ENCODE measurements at places on chromosomes 12 and 14. TPM values are rescaled to one million over a fixed set of nuclear protein-coding genes. Genes with fewer than 3 reads are reported as not detected.
A peak's percentile ranks its signal among the peaks of the same experiment; 100 is the strongest.

GRCh38 chr14:87748558-87748957 lies 244.4 kb downstream of the GALC start:
- H3K27me3 ChIP-seq: no peaks in the 10 kb centered on the region
- no peaks in the 10 kb centered on the region for H3K4me1 ChIP-seq
- no peak for DNase-seq
- no peak overlapping the region for H3K27ac ChIP-seq
- H3K36me3 ChIP-seq: no peaks in the 10 kb centered on the region
- H3K4me3 ChIP-seq: no peak overlapping the region

CSRP2 gene
- total RNA-seq: 30.3 TPM

DNA sequence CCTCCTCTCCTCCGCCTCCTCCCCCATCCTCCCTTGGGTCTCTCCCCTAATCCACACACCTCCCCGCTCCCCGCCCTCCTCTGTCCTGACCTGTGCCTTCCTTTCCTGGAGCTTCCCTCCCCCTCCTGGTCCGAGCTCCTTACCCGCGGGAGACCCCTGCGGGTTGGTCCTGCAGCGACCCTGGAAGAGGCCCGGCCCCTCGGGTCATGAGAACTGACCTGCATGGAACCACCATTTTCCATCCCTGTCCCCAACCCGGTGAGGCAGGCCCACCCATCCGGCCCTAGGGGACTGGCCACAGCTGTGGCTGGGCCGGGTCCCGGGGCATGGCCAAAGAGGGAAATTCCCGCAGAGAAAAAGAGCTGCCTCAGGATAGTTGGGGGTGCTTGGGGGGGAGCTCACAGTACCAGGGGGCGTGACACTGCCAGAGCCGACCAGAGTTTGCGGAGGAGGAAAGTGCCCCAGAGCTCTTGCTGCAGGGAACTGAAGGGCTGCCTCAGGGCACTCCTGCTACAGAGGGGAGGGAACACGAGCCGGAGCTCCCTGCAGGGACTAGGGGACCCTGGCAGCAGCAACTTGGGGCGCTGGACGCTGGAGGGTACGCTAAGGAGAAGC lies 613 bp downstream of the ARHGEF40 start:
- peak overlapping the region; percentile 80 for H3K4me3 ChIP-seq
- no peaks in the 10 kb centered on the region for H3K27me3 ChIP-seq
- DNase-seq: peak; percentile 72
- H3K36me3 ChIP-seq: peaks cover 32% of the 10 kb centered on the region
- peak overlapping the region; percentile 86 for H3K27ac ChIP-seq

GRCh38 chr12:120932956-120933526 lies 28.9 kb upstream of the SPPL3 start:
- DNase-seq: peak; percentile 17
- no peaks in the 10 kb centered on the region for H3K4me1 ChIP-seq
- H3K27ac ChIP-seq: no peak overlapping the region
- H3K36me3 ChIP-seq: no peaks in the 10 kb centered on the region
- H3K4me3 ChIP-seq: no peak overlapping the region

DNA sequence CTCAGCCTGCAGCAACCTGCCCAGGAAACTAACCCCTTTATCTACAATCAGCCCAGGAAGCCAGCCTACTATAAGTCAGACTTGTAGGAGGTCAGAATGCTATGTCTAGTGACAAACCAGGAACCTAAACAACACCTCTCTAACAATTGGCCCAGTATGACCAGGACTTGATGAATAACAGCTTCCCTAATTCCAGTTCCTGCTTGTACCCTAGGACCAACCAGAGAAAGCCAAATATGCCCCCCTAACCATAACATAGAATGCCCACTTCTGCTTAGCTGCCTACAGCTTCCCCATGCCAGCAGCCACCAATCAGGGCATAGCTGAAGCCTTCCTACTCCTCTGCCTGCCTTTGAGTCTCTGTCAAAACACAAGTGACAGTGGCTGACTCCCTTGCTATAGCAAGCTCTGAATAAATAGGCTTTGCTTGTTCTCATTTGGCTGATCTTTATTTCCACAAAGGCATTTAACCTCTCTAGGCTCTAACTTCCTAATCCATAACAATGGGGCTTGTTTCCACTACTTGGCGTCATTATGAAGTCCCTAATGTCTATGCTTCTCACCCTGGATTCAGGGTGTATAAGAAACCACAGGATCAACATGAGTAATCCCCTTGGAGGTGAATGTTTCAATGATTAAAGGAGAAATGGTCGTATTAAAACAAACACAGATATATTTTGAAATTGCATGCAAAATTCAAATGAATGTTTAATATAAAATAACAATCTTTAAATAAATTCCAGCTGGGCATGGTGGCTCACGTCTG lies 220.2 kb downstream of the ANO6 start:
- no peak for DNase-seq
- H3K36me3 ChIP-seq: no peaks in the 10 kb centered on the region
- H3K4me3 ChIP-seq: no peak overlapping the region
- H3K4me1 ChIP-seq: peaks cover 4% of the 10 kb centered on the region
- H3K27me3 ChIP-seq: no peaks in the 10 kb centered on the region

GRCh38 chr12:60419986-60420385 lies 824.2 kb downstream of the SLC16A7 start:
- H3K27ac ChIP-seq: no peak overlapping the region
- H3K4me1 ChIP-seq: no peaks in the 10 kb centered on the region
- DNase-seq: no peak

DNA sequence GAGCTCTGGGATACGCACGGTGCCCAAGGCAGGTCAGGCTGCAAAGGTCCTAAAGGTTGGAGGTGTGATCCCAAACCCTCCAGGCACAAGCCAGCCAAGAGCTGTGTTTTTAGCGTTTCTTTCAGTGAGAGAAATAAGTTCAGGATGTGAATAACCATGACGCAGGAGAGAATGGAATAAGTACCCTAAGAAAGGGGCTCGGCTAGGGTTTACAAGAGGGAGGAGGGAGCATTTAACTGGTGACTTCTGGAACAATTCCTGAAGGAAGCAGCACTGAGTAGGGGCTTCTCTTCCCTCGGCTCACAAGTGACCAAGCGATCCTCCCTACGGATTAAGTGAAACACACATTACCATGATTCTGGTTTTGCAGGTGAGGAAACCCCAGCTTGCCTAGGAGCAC lies 29.4 kb downstream of the SSH1 start:
- no peaks in the 10 kb centered on the region for H3K27me3 ChIP-seq
- H3K36me3 ChIP-seq: peaks cover 3% of the 10 kb centered on the region
- no peak overlapping the region for H3K4me3 ChIP-seq
- no peak for DNase-seq
- H3K4me1 ChIP-seq: peaks cover 40% of the 10 kb centered on the region

DNA sequence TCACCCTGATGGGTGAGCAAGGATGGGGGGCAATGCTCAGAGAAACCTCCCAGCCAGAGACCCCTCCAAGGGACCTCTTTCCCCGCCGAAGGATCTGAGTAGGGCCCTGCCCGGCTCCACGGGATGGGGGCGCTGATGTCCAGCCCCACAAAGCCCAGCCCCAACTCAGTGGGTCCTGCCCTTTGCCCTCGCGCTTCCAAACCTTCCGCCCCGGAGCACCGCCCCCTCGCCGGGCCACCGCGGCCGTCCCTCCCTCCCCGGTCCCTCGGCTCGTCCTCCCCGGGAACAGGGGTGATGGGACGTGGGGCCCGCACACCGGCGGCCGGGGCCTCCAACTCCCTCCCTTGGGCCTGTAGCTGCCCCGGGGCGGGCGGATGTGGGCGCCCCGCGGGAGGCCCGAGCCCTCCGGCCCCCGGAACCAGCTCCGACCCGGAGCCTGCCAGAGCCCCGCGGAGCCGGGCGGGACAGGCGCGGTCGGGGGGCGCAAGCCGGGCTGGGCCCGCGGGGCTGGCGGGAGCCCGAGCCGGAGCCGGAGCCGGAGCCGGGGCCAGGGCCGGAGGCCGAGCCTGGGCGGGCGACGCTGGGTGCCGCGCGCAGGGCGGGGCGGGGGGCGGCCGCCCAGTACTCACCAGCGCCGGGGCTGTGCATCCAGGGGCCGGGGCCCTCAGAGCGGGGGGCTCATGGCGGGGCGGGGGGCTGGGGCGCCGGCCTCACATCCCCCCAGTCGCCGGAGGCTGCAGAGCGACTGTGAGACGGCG lies 386 bp downstream of the HDAC7 start:
- peak; percentile 82 for DNase-seq
- H3K4me3 ChIP-seq: peak overlapping the region; percentile 97
- H3K27ac ChIP-seq: peak overlapping the region; percentile 97
- H3K4me1 ChIP-seq: peaks cover 87% of the 10 kb centered on the region
- H3K27me3 ChIP-seq: no peaks in the 10 kb centered on the region
- H3K36me3 ChIP-seq: peaks cover 3% of the 10 kb centered on the region

VAMP1 gene
- 2.9 TPM for total RNA-seq

DNA sequence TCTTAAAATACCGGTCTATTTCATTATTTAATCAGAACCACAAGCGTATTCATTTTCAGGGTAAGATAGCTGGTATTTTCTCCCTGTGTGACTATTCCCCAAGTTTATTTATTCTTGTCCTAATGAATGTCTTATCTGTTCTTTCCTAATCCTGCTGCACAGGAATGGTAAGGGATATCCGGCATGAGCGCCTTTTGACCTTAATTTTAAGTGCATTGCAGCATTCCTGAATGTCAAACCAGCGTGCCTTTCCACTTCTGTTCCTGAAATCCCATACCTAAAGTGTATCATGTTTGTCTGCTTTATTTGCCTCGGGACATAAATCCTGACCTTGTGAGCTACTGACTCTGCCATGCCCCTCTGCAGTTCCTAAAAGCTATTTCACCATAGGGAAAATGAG lies 1713.2 kb upstream of the FLRT2 start:
- no peaks in the 10 kb centered on the region for H3K4me1 ChIP-seq
- H3K36me3 ChIP-seq: no peaks in the 10 kb centered on the region
- no peak for DNase-seq

PLEKHH1 gene
- 3.2 TPM for total RNA-seq

GRCh38 chr12:92062539-92063493 lies 82.8 kb downstream of the BTG1 start:
- no peak overlapping the region for H3K27ac ChIP-seq
- peaks cover 22% of the 10 kb centered on the region for H3K4me1 ChIP-seq

LALBA gene
- not detected for total RNA-seq

RILPL2 gene
- 2.6 TPM for total RNA-seq

DNA sequence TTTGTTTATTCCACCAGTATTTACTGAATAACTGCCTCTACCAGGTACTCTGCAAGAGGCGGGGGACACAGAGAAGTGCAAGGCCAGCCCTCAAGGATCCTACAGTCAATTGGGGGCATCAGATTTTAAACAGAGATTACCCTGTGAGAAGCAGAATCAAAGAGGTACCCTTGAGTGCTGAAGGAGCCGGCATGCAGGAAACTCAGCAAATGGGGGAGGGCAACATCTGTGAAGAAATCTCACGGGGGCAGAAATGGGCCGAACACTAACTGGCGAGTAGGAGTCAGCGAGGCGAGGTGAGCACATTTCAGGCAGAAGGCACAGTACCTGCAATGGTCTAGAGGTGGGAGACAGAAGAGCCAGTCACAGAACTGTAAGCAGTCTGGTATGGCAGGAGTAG lies 9.0 kb downstream of the GALNT6 start:
- no peak overlapping the region for H3K4me3 ChIP-seq
- DNase-seq: no peak
- no peaks in the 10 kb centered on the region for H3K36me3 ChIP-seq
- H3K27ac ChIP-seq: no peak overlapping the region
- H3K4me1 ChIP-seq: no peaks in the 10 kb centered on the region

DNA sequence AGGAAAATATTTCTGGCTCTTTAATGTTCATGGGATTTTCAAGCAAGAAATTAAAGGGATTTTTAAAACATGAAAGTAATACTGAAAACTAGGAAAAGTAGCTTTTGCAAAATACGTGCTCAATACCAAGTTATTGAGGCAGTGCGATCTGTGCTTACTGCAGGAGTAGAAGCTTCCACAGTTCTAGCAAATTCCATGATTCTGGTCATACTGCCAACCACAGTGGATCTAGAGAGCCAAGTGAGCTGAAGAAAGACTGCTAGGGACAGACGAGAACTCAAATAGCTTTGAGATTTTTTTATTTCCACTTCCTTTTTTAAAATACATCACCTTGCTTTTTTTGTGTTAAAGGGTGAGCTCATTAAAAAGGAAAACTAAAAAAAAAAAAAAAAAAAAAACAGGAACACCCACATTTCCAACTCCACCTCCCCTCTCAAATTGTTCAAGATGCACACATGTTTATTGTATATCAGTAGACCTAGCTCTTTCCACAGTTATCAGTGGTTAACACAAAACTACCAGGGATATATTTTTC lies 26.2 kb downstream of the EGLN3 start:
- H3K36me3 ChIP-seq: peaks cover 78% of the 10 kb centered on the region
- H3K27me3 ChIP-seq: no peaks in the 10 kb centered on the region
- H3K27ac ChIP-seq: no peak overlapping the region

GRCh38 chr12:102462386-102462785 lies 18.0 kb downstream of the IGF1 start:
- no peaks in the 10 kb centered on the region for H3K4me1 ChIP-seq
- no peak overlapping the region for H3K27ac ChIP-seq
- H3K4me3 ChIP-seq: no peak overlapping the region
- no peaks in the 10 kb centered on the region for H3K27me3 ChIP-seq

- H3K4me3 ChIP-seq: no peak overlapping the region
- H3K27me3 ChIP-seq: no peaks in the 10 kb centered on the region
- no peaks in the 10 kb centered on the region for H3K4me1 ChIP-seq
- H3K36me3 ChIP-seq: no peaks in the 10 kb centered on the region
These were observed 23.8 kb upstream of the PWP1 start for GRCh38 chr12:107661830-107662229.

GDF3 gene
- total RNA-seq: not detected

P2RX2 gene
- not detected for total RNA-seq

- no peak overlapping the region for H3K4me3 ChIP-seq
- no peak for DNase-seq
- H3K27ac ChIP-seq: no peak overlapping the region
- H3K27me3 ChIP-seq: no peaks in the 10 kb centered on the region
These were observed 313.9 kb downstream of the ADGRD1 start for GRCh38 chr12:131267576-131267975.

- no peak for DNase-seq
- H3K27ac ChIP-seq: no peak overlapping the region
- no peaks in the 10 kb centered on the region for H3K36me3 ChIP-seq
- H3K27me3 ChIP-seq: no peaks in the 10 kb centered on the region
- H3K4me3 ChIP-seq: no peak overlapping the region
- no peaks in the 10 kb centered on the region for H3K4me1 ChIP-seq
These were observed 848.7 kb downstream of the NRXN3 start for GRCh38 chr14:79018836-79019235.
